Endothelial cell of umbilical vein (primary cell): ENCODE measurements at places on chromosomes 5 and 9. TPM values are rescaled to one million over a fixed set of nuclear protein-coding genes. Genes with fewer than 3 reads are reported as not detected.
A peak's percentile ranks its signal among the peaks of the same experiment; 100 is the strongest.

The SEPTIN8 gene
- 77.2 and 82.1 TPM in 2 replicates for total RNA-seq

GRCh38 chr5:135032999-135033861, 798 bp downstream of the PITX1 start:
- peak; percentile 30 for DNase-seq

- no peak for DNase-seq
Observed at GRCh38 chr5:134917070-134917815, 12.3 kb downstream of the PCBD2 start.

DNA sequence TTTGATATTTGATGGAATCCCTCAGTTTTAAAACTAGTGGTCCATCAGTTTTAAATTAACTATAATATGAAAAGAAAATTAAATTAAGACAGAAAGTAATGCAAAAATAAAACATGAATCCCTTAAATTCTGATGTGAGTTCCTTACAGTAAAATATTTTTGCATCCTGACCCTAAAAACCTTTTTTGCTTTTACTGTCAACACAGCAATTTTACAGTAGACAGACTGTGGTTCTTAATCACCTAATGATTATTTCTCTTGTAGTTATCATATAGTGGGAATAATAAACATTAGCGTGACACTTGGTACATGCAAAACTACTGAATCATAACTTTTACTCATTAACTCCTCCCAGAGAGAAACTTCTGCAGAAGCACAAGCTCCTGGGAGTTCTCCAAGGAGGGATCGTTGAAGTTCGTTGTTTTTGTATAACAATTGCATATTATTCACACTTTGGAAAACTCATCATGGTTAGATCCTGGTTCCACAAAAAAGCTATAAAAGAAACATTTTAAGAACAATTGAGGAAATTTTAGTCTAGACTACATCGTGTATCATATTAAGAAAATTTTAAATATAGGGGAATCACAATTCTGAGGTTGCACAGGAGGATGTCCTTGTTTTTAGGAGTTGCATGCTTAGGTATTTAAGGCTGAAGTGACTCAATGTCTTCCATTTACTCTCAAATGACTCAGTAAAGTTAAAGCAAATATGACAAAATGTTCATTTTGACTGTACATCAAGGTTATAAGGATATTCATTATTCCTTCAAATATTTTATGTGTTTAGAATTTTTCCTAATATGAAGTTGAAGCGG, 88.2 kb upstream of the NIPAL4 start:
- DNase-seq, result no peak

GRCh38 chr9:19976226-19976625, 187.4 kb upstream of the SLC24A2 start:
- DNase-seq, result peak; percentile 63

GRCh38 chr5:85591311-85591710, 1026.4 kb upstream of the COX7C start:
- no peak for DNase-seq

DNA sequence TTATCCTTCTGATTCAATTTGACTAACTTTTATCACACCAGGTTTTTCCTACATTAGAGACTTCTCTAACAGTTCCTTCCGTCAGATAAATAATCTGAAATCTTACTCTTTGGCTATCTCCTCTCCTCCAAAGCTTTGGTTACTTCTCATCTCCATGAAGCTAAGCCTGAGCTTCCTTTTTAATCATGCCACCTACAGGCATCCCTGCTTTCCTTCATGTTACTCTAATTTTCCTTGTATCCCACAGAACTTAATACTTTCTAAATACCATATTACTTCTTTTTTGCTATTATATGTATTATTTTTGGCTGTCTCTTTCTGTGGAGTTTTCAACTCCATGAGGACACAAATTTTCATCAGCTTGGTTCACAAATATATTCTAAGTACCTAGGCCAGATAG, 49.7 kb downstream of the C9 start:
- DNase-seq, result no peak

DNA sequence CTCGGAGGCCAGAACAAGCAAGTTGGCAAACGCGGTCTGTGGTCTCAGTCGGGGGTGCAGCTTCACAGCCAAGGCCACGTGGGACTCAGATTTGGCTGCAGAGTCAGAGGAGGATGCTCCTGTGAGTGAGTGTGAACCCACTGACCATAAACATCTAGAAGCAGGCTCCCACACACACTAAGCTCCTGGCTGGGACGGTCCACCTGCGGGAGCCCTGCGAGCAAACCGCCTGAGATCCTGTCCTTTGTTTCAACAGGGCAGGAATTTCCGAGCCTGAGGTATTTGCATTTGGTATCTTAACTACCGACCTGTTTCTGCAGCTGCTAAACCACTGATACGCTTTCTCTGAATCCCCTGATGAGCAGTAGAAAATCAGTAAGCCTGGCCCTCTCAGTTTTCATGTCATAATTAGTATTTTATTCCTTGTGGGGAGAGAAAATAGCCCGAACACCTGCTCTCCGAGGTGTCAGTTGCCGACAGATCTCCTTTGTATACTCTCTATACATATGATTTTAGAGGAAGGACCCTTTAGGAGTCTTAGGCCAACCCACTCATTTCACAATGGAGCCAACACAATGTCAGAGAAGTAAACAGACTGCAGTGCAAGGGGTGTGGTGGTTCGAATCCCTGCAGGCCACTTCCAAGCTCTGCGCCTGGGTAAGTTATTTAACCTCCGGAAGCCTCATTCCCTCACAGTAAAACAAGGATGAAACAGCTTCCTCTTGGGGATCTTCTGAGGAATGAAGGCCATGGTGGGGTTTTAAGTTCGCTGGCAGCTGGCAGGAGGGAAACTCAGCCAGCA, 40.9 kb upstream of the PWWP2A start:
- DNase-seq, result no peak

GRCh38 chr5:151451626-151452520, 4.5 kb downstream of the SLC36A1 start:
- DNase-seq, result no peak

- no peak for DNase-seq
Observed at GRCh38 chr5:149325166-149325735, 20.0 kb upstream of the GRPEL2 start.

- DNase-seq, result no peak
Observed at GRCh38 chr5:122772446-122772845, 2.4 kb upstream of the SNX2 start.
